ENCODE measurements at places on chromosomes 7 and 10.

DNA sequence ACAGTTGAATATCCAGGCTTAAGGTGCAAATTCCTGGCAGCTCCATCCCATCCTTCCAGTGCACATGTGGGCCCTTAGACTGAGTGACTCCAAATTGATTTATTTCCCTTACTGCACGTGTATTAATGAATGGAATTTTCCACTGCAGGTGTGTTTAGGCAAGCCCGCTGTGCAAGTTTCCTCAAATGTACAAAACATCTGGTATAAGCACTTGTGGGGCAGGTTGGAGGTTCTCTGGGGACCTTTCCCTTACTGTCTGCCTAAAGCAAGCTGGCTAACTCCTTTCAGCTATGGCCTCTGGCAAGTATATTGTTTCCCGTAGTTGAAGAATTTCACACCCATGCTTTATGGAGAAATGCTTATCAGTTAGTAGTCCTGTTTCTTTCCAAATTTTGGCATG is 25.3 kb upstream of the GIMAP6 start:
- DNase-seq, result no peak

- no peak for DNase-seq
These were observed 35.2 kb downstream of the PRSS2 start for GRCh38 chr7:142806022-142806356.

- DNase-seq, result peak; percentile 91
These were observed 9.9 kb upstream of the EPHB4 start for GRCh38 chr7:100837099-100837836.

- peak; percentile 85 for DNase-seq
These were observed 21.5 kb downstream of the CHST3 start for GRCh38 chr10:71985542-71986250.

GRCh38 chr10:73097305-73097670 is 622 bp upstream of the P4HA1 start:
- no peak for DNase-seq

DNA sequence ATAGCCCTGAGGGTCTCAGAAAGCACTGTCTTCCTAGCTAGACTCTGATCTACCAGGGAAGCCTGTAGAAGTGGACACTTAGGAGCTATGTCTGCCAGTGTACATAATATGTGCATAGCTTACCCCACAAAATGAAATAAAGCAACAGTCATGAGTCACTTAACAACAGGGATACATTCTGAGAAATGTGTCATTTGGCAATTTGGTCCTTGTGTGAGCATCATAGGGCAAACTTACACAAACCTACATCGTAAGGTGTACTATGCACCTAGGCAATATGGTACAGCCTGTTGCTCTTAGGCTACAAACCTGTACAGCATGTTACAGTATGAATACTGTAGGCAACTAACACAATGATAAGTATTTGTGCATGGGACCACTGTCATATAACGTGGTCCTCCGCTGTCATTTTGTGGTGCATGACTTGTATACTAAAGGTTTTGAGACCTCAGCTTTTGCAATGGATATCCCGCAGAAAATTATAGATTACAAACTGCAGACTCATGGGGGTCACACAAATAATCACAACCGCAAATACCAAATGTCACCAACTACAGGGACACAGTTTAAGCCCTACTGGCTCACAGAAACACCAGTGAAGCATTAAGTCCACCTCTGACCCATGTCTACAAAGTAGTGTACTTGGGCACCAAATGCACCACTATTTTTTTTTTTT is 1.7 kb downstream of the URGCP start:
- DNase-seq, result no peak

DNA sequence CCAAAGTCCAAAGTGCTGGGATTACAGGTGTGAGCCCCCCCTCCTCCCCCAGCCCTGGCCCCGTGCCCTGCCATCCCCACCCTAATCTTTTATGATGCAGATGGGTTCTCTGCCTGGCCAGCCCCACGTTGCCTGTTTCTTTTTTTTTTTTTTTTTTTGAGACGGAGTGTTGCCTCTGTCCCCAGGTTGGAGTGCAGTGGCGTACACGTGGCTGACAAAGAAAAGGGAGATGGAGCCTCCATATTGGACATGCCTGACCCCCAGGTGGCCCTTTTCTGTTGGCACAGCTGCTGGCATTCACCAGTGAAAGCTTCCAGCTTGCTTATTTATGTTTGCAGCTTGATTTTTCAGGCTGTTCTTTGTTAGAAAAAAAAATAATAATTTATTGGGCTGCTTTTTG is 235.3 kb downstream of the CCDC3 start:
- DNase-seq, result no peak

Measured in coronary artery (tissue), 2 donors.